Left lung (tissue), 14 donors: ENCODE measurements at places on chromosomes 3 and 15. TPM values are rescaled to one million over a fixed set of nuclear protein-coding genes. Genes with fewer than 3 reads are reported as not detected.

The PLA1A gene
- polyA plus RNA-seq: 0.70 TPM

DNA sequence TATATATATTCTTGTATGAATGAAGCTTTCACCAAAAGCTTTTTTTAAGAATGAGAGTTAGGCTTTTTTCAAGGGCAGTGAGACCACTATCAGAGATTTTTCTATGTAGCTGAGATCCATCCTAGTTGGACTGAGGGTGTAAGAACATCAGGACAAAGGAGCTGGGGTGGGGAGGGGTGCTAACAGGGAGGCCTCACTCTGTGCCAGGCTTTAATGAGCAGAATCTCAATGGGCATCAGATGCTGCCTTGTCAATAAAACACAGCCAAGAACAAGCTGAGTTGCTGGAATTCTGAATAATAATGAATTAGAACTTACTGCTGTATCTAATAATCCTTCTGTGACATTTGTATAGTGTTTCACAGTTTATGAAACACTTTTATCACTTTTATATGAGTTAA is 41.4 kb upstream of the USP3 start:
- no peak for DNase-seq

DNA sequence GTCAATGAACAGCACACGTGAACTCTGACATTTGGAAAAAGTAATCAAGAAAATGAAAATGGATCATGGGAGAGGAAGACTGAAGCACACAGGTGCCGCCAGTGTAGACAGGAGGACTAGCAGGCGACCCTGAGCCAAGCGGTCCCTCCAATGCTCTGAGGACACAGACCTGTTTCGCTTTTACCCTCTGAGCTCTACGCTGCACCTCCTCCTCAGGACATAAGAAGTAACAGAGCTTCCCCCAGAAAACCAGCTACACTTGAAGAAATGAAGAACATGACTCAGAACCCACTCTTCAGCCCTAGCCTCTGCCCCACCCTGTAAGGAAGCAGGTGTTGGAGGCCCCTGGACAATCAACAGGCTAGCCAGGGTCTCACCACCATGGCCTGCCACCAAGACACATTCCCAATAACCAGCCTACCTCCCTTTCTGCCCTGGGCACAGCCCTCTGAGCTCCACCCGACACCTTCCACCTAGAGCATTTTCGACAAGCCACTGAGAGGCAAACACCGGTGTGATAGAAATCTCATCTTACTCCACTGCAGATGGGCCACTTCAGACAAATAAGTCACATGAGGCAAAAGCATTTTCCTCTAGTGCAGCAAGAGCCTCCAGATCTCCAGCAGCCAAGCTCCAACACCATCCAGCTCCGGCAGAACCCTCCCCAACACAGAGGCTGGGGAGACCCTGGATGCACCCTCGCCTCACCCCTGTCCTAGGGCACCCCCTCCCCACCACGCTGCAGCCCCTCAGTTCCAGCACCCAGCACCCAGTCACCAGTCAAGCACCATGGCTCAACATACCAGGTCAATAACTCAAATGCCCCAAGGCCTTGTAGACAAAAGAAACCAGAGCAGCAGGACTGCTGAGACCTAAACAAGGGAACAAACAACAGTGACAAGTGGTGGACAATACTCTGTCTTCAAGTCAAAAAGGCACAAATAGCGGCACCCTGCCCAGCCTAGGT is 11.4 kb downstream of the FAM174B start:
- no peak for DNase-seq

DNA sequence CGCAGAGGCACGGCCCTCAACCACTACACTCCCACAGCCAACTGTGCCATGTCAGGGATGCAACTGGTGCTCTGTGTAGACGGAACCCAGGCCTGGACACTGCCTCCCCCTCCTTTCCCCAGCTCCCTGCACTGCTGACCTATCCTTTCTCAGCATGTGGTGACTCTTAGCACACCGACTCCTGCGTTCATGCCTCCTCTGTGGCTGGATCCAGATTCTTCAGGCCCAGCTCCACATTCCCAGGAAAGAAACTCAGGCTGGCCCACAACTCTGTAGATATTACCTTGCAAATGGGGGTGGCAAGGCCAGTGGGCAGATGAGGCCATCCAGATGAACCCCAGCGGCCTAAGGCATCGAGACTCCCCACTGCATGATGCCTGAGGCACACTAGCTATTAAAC is 272.7 kb downstream of the OCA2 start:
- no peak for DNase-seq

- DNase-seq: no peak
These were observed 12.3 kb upstream of the CTDSPL start for GRCh38 chr3:37849146-37849923.

DNA sequence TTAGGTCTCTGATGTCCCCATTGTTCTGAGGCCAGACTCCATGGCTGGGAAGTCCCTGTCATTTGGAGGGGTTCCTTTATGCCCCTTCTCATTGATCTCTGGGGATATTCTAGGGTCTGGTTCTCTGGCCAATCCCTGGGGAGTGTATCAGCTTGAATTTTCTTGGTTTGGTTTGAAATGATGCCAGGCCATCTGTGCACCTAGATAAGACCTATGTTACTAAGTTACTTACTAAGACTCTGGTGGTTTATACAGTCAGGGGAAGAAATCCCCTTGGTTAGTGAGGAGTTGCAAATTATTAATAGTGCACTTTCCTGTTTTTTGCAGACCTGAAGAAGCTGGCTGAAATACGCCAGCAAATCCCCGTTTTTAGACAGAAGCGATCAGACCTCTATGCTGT is 20.3 kb downstream of the NIT2 start:
- no peak for DNase-seq

GRCh38 chr3:76700323-76700722 is 339.6 kb upstream of the ROBO2 start:
- no peak for DNase-seq

GRCh38 chr3:152443212-152444023 is 174.7 kb downstream of the MBNL1 start:
- DNase-seq: no peak

GRCh38 chr3:11495948-11496557 is 147.7 kb downstream of the VGLL4 start:
- no peak for DNase-seq

DNA sequence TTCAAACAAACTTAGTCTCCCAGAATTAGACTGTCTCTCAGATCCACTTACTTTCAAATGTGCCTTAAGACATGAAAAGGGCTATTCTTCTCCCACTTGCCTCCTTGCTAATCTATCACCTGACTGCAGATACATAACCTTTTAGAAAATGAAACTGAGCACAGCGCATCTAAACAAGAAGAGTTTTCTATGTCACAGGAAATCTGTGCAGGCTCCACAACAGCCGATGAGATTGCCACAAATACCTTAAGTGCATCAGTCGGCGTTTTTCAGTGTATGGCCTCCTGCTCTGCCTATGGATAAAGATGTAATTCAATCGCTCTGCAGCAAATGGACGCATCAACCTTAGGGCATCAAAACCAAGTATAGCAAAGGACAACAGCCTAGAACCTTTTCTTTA is 544.2 kb downstream of the FOXP1 start:
- DNase-seq: no peak

GRCh38 chr15:94174399-94174802 is 57.0 kb upstream of the MCTP2 start:
- no peak for DNase-seq

DNA sequence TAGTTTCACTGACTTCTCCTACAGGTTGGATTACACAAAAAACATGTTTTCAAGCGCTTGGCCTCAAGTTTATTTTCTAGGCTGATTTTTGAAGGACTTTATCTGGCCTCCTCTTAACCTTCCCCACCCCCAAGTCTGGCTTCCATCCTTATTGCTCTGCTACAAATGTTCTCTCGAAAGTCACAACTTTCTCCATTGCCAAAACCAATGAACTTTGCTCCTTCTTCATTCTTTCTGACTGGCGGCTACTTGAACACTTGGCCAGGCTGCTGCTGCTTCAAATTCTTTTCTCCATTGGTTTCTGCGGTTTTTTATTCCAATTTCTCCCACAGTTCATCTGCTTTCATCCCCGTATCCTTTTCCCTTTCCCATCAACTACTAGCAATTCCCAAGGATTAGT is 106.6 kb downstream of the TOP2B start:
- DNase-seq: peak; percentile 89

GRCh38 chr15:81301815-81302399 is 22.0 kb downstream of the STARD5 start:
- no peak for DNase-seq
